Uterine smooth muscle cell (primary cell): ENCODE measurements at places on chromosomes 3 and 15. TPM values are rescaled to one million over a fixed set of nuclear protein-coding genes. Genes with fewer than 3 reads are reported as not detected.

The ERC2 gene
- total RNA-seq: 0.55 and 0.75 TPM in 2 replicates

The CELF6 gene
- total RNA-seq: 0.11 and 0.37 TPM in 2 replicates

The CCR5 gene
- total RNA-seq: 0.11 TPM in 1 of 2 replicates, not detected in the other

The SAMMSON gene
- 0.11 and 0.25 TPM in 2 replicates for total RNA-seq

The DNAH12 gene
- under 0.01 and 0.12 TPM in 2 replicates for total RNA-seq

The CKMT1B gene
- total RNA-seq: not detected in 2 replicates

The LRRIQ4 gene
- total RNA-seq: 0.11 TPM in 1 of 2 replicates, not detected in the other

The C3orf85 gene
- total RNA-seq: not detected in 2 replicates

The PRR20G gene
- total RNA-seq: not detected in 2 replicates

The GOLGA8A gene
- total RNA-seq: 29.4 and 37.6 TPM in 2 replicates

The SLC24A5 gene
- total RNA-seq: not detected in 2 replicates

The DZIP1L gene
- 38.3 and 40.7 TPM in 2 replicates for total RNA-seq

The CD86 gene
- total RNA-seq: under 0.01 TPM in 1 of 2 replicates, not detected in the other

The IL16 gene
- 0.22 and 0.25 TPM in 2 replicates for total RNA-seq

The UROC1 gene
- total RNA-seq: not detected in 2 replicates

The ECE2 gene
- under 0.01 TPM in 1 of 2 replicates, not detected in the other for total RNA-seq

The BCL2A1 gene
- total RNA-seq: 4.9 and 27.1 TPM in 2 replicates

The KBTBD13 gene
- not detected in 2 replicates for total RNA-seq

The MASP1 gene
- 56.8 and 123 TPM in 2 replicates for total RNA-seq

The MYH15 gene
- 0.62 and 3.7 TPM in 2 replicates for total RNA-seq

The COPS2 gene
- total RNA-seq: 77.2 and 83.7 TPM in 2 replicates

The BFSP2 gene
- not detected in 2 replicates for total RNA-seq

The SERP1 gene
- 215 and 276 TPM in 2 replicates for total RNA-seq

The SATB1 gene
- total RNA-seq: 14.9 and 21.5 TPM in 2 replicates

The C3orf49 gene
- total RNA-seq: not detected in 2 replicates

The CCDC54 gene
- not detected in 2 replicates for total RNA-seq

The LRRC31 gene
- total RNA-seq: not detected in 2 replicates

The SKOR1 gene
- 0.11 and 0.12 TPM in 2 replicates for total RNA-seq

The TTC23 gene
- total RNA-seq: 22.0 and 24.1 TPM in 2 replicates

The LYZL4 gene
- not detected in 2 replicates for total RNA-seq

The USP3 gene
- total RNA-seq: 52.9 and 57.6 TPM in 2 replicates

The NR2E3 gene
- 0.22 and 0.25 TPM in 2 replicates for total RNA-seq

The ADGRG7 gene
- 1.1 and 49.1 TPM in 2 replicates for total RNA-seq

The AQP9 gene
- total RNA-seq: not detected in 2 replicates

The MRPL47 gene
- total RNA-seq: 29.5 and 42.2 TPM in 2 replicates

The AGBL1 gene
- not detected in 2 replicates for total RNA-seq

The CALML4 gene
- 1.1 and 1.3 TPM in 2 replicates for total RNA-seq

The UPK1B gene
- total RNA-seq: not detected in 2 replicates

The GPR171 gene
- total RNA-seq: not detected in 2 replicates

The RBP2 gene
- not detected in 2 replicates for total RNA-seq

The ACAD11 gene
- total RNA-seq: 54.6 and 68.4 TPM in 2 replicates

The A4GNT gene
- total RNA-seq: not detected in 2 replicates

The AHSG gene
- not detected in 2 replicates for total RNA-seq

The AADAC gene
- total RNA-seq: 0.12 TPM in 1 of 2 replicates, not detected in the other

The PLXNA1 gene
- total RNA-seq: 43.5 and 64.7 TPM in 2 replicates

The ANKRD34C gene
- not detected in 2 replicates for total RNA-seq

The GOLGA8T gene
- total RNA-seq: not detected in 2 replicates

The EFHB gene
- under 0.01 and 0.11 TPM in 2 replicates for total RNA-seq

The KNG1 gene
- not detected in 2 replicates for total RNA-seq

The ZNF660 gene
- 0.55 and 1.7 TPM in 2 replicates for total RNA-seq

The FBXO40 gene
- under 0.01 TPM in 1 of 2 replicates, not detected in the other for total RNA-seq

The GOLGA8R gene
- 1.9 and 4.6 TPM in 2 replicates for total RNA-seq

The XXYLT1 gene
- 12.1 and 14.4 TPM in 2 replicates for total RNA-seq
